ENCODE measurements at places on chromosomes 12 and 14.

- DNase-seq = no peak
Observed at GRCh38 chr12:39365364-39366001, 77.4 kb downstream of the KIF21A start.

DNA sequence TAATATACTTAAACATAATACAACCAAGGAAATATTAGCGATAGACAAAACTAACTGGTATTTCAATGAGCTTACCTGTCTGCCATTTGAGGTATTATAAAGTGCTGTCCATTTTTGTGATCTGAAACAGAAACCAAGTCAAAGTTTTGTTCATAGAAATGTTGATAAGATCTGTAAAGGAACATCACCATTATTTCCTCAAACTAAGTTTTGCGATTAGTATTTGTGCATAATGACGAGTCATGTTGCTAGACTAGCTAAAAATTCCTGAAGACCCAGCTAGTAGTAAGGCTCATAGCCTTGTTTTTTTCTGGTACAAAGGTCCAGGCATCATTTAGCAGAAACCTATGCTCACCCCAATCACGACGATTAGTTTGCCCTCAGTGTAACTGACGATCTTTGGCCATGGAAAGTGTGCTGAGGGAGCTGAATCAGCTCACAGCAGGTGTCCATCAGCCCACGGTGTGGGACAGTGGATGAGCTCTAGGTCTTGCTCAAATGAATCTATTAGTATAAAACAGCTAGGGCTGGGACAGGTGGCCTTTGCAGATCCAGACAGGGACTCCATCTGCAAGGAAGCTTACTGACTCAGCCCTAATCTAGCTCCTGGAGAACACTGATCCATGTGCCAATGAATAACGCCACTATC lies 28.7 kb downstream of the GIT2 start:
- no peak for DNase-seq

DNA sequence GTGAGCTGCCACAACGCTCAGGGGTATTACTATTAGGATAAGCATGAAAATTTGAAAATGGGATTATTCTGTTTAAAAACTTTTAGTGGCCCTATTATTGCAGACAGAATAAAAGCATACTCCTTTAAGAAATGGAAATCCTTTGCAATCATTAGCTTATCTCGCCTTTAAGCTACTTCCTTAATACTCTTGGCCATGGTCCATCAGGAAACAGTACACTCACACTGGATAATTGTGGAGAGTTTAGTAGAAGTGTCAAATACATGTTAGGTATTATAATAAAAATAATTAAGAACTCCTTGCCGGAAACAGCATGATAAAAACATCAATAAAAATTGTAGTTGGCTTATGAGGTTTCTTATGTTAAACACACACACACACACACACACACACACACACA lies 100.4 kb upstream of the PPFIA2 start:
- no peak for DNase-seq

- DNase-seq = no peak
Observed at GRCh38 chr12:56229916-56230431, at the start of gene SLC39A5. Gene SLC39A5, plus strand, starts transcription at chr12:56230051. Its CDS starts 1,224 bp downstream, at chr12:56231275.

DNA sequence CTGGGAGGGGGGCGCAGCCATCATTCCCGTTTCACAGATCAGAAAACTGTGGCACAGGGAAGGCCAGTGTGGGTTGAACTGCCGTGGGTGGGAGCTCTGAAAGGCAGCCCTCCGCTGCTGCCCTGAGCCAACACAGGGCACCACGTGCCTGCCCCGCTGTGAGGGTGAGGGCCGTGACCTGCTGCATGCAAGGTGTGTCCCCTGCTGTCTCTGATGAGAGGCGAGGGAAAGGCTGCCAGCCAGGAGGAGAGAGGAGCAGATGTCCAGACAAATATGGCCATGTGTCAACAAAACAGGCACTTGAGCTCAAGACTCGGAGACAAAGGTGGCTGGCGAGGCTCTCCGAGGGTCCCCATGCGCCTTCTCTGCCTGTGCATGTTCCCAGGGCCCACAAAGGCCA lies 108.8 kb downstream of the RBM19 start:
- DNase-seq = no peak

- no peak for DNase-seq
Observed at GRCh38 chr12:29816874-29817725, 33.4 kb upstream of the TMTC1 start.

- no peak for DNase-seq
Observed at GRCh38 chr14:65499138-65499537, 86.6 kb downstream of the FUT8 start.

GRCh38 chr14:102182190-102182589 lies 42.5 kb downstream of the WDR20 start:
- no peak for DNase-seq

- no peak for DNase-seq
Observed at GRCh38 chr14:55458800-55459515, 18.5 kb upstream of the TBPL2 start.

DNA sequence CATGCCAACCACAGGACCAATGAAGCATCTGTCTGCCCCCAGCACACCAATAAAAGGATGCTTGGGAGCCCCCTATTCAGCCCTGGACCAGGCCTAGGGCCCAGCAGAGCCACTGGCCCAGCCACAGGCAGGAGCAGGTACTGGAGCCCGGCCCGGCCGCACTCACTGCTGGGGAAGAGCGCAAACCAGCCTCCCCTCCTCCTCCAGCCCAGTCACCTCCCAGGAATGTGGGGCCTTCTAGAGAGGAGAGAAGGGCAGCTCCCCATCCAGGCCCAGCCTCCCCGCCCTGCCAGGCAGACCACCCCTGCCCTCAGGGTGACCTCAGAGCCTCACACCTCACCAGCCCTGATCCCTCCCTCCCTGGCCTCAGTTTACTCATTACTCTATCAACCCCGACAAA lies 56.2 kb downstream of the CCNK start:
- no peak for DNase-seq

DNA sequence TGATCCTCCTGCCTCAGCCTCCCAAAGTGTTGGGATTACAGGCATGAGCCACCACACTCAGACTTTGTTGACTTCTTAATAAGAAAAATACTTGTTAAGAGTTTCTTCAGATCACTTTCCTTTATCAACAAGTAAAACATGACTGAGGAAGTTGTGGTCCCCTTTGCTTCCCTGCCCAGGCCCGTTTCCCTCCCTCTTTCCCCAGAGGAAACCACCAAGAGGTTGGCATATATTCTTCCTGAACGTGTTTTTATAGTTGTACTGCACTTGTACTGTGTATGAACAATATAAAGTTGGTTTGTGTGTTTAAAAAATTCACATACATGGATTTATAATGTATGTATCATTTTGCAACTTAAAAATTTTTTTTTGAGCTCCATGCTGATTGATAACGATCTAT lies 28.4 kb downstream of the PTPN11 start:
- no peak for DNase-seq

GRCh38 chr12:48937170-48937569 lies 11.9 kb upstream of the FKBP11 start:
- no peak for DNase-seq

DNA sequence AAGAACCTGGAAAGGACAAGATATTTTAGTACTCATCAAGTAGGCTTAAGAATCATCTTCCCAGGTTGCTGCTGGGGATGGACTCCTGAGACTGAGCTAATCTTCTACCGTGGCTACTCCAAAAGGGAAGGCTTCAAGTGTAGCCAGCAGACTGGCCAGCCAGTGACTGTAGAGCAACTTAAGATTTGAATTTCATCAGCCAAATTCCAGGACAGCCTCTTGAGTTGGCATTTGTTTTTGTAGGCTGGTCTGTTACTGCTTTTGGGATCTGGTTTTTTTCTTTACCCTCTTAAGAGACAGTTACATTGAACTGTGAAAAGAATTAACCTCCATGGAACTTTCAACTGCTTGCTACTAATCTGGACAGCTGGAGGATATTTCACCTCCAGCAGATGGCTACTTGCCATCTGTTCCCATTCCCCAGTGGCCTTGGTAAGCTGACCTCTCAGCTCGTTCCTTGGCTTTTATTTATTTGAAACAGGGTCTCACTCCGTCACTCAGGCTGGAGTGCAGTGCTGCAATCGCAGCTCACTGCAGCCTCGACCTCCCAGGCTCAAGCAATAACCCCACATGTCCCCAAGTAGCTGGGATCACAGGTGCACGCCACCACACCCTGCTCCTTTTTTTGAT lies 20.7 kb downstream of the VTI1B start:
- no peak for DNase-seq

DNA sequence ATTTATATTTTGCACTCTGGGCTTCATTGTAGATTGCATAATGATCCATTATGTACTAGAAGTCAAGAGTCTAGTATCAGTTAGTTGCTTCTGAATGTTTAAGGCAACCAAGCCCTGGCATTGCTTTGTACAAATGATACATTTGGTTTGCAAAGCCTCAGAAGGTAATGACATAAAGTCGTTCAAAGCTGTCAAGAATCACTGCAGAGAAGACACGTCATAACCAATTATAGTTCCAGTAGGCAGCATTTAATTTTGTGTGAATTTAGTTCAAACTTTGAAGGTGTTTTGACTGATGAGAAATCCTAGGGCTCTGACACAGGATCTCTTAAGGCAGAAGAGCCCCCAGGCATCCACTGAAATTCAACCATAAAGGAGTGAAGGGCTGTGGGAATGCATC lies 163.0 kb upstream of the KRR1 start:
- DNase-seq = no peak

DNA sequence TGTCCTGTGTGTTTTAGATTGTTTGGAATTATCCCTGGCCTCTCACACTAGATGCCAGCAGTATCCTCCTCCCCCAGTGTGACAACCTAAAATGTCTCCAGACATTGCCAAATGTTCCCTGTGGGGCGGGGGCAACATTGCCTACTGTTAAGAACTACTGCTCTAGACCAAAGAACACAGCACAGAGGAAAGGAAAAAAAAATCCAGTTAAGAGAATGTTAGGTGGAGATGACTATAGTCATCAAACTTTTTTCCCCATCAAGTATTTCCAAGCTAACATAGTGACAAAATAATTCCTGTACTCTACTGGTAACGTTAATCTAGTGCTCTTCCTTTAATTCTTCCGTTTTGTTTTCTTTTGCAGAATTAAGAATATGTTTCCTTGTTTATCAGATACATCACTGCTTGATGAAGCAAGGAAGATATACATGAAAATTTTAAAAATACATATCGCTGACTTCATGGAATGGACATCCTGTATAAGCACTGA lies 3.5 kb downstream of the CDKN1B start:
- DNase-seq = no peak

- no peak for DNase-seq
Observed at GRCh38 chr14:50510157-50510556, 22.2 kb downstream of the MAP4K5 start.
